ENCODE measurements at places on chromosomes 3 and 15.

DNA sequence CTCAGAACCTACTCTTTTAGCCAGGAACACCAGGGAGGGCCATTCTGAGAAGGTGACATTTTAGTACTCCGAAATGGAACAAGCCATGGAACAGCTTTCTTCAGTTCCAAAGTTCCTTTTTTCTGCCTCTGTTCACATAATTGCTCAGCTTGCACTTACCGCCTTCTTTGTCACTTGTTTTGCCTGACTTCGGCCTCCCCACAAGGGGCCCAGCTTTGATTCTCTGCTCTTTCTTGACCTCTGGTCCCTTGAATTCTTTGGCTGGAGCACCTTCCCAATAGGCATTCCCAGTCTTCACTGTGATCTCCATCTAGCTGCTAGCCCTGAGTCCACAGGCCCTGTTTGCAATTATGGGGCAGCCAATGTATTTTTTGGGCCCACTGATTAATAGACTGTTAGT is 51.4 kb upstream of the SLC7A14 start:
- no peak for DNase-seq

GRCh38 chr3:127762077-127762786 is 60.1 kb downstream of the MGLL start:
- DNase-seq, result no peak

DNA sequence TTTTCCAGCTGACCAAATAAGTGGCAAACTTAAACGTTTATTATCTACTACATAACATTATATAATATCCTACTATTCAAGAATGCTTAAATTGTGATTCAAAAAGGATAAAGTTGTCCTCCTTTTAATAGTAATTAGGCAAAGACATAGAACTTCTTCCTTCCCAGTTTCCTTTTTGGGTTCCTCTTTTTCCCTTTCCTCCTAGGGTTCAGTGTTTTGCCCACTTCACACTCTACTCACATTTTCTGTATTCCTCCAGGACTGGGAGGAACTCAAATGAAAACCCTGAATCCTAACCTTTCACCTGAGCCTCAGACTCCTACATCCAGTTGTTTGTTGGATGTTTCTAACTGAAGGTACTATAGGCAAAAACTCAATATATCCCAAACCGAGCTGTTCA is 132.5 kb downstream of the PEAK1 start:
- no peak for DNase-seq

DNA sequence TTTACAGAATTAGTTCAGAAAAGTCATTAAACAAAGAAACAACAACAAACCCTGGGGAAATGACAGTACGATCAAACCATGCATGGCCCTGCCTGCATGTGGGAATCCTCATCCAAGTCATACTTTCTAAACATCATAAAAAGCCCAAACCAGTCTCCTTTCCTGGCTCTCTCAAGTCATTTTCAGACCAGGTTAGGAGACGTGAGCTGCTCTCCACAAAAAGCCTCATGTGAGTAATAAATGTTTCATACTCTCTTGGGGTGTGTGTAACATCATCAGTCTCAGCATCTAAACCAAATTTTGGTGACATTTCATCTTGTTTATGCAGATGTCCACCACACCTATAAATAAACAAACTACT is 18.9 kb downstream of the GREM1 start:
- no peak for DNase-seq

- DNase-seq, result no peak
Measured at GRCh38 chr15:64125978-64126377, 25.6 kb upstream of the SNX22 start.

DNA sequence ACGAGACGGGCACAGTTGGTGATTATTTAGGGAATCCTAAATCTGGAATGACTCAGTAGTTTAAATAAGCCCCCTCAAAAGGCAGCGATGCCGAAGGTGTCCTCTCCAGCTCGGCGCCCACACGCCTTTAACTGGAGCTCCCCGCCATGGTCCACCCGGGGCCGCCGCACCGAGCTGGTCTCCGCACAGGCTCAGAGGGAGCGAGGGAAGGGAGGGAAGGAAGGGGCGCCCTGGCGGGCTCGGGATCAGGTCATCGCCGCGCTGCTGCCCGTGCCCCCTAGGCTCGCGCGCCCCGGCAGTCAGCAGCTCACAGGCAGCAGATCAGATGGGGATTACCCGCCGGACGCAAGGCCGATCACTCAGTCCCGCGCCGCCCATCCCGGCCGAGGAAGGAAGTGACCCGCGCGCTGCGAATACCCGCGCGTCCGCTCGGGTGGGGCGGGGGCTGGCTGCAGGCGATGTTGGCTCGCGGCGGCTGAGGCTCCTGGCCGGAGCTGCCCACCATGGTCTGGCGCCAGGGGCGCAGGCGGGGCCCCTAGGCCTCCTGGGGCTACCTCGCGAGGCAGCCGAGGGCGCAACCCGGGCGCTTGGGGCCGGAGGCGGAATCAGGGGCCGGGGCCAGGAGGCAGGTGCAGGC is 318.0 kb downstream of the FGF12 start:
- DNase-seq, result no peak

DNA sequence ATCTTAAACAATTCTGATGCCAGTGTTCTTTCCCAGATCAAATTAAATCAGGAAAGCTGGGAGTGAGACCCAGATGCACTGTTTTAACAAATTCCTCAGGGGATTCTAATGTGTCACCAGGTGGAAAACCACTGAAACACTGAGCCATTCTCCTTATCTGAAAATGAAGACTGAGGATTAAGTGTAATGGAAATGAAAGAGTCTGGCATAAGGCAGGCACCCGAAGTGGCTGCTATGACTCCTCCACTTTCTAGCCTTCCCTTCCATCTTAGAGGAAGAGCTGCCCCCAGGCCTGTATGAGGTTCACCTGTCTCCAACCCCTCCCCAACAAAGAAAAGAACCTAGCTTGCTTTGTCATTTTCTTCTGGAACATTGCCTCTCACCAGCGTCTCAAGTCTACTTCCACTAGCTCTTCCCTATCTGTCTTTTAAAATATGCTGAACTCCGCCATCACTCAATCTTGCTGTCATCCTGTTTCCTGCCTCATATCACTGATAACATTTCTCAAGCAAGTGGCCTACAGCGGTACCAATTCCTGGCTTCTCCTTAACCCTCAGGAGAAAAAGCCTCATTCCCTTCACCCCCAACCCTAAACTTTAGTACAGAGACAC is 13.7 kb upstream of the ABHD2 start:
- DNase-seq, result no peak

DNA sequence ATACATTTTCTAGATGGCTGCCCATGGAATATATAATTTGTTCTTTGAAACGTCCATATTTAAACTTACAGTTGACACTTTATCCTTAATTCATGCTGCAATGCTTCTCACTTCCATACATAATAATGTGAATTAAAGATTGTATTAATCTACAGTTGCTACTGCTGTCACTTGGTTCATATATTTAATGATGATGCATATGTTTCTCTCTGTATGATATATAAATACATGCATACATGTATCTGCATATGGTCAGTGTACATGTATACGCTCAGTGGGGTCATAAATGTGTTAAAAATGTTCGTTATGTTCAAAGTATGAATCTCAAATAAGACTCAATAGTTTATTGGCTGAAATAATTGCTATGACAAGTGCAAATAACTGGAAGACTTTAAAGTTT is 382.5 kb downstream of the NLGN1 start:
- no peak for DNase-seq

DNA sequence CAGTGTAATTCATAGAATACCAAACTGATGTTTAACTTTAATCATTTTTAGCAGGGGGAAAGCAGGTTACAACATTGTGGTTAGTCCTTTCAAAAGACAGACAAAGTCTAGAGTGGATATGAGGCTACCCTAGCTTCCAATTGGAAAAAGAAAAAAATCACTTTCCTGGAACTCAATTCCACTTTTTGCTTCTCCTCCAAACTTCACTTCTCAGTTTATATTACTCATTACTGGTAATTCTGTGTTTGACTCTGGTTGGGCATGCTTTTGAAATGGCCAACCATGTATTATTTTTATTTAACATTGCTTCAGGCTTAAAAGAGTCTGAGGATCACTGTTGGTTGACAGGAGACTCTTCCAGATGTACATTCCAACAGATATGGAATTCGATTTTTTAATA is 84.8 kb downstream of the RAP2B start:
- no peak for DNase-seq

DNA sequence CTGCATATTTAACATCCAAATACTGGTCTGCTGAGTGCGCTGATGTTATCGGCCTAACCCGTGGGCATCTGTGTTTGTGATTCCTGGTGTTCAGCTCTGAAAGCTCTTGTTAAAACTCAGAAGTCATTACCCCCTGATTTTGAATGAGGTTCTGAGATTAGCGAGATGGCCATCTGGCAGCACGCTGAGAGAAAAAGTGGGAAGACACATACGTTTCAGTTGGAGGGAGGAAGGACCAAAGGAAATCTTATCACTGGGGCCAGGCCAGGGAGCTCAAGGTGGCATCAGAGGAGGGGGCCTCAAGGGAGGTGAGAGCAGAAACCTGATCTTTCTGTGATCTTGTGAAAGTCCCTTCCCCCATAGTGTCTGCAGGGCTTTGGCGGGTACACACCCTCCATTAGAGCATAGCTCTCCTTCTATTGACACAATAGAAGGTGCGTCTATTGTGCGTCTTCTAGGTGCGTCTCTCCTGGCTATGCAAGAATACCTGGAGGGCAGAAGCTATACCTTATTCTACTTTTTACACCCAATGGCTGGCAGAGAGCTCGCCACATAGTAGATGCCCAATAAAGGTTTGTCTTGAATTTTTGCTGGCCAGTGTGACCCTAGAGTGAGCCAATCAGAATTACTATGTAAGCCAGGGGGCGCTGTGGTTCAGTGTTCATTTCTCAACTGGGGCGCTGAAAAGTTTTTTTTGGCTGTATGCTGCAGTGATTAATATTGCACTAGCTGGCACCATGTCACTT is 182.4 kb downstream of the SHQ1 start:
- DNase-seq, result peak; percentile 43

DNA sequence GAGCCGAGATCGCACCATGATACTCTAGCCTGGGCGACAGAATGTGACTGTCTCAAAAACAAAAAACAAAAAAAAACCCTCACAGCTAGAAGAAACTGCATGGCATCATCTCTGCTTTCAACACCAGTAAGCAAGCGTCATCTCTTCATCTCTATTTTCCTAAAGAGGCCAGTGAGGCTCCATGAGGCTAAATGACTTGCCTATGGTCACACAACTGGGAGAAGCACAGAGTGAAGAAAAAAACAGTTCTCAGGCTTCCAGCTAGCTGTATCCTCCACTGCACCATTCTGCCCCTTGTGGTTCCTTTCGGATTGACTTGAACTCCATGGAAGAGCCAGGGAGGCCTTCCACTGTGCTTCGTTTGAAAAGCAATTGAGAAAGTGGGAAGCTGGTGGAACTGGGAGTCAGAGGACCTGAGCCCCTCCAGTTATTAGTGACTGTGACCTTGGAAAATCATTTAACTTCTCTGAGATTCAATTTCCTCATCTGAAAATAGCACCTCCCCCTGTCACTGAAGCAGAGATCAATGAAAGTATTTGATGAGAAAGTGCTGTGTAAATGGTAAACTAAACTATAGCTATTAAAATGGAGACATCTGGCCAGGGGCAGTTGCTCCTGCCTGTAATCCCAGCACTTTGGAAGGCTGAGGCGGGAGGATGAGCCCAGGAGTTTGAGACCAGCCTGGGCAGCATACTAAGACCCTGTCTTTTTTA is 32.1 kb upstream of the DENND4A start:
- DNase-seq, result no peak

DNA sequence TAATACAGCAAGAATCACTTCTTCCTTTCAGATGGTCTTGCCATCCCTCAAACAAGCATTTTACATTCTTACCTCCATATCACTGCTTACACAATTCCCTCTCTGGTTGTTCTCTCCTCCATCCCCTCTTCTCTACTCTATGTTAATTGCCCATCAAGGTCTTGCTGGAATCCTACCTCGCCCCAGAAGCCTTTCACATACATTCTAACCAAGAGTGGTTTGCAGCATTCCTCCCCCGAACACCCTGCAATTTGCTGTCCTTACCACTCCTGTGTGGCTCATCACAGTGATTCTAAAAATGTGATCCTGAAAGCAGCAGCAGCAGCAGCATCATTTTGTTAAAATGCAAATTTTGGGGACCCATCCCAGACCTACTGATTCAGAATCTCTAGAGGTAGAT is 30.6 kb downstream of the TNIK start:
- no peak for DNase-seq

GRCh38 chr15:41476416-41477048 is 17.1 kb upstream of the ITPKA start:
- DNase-seq, result no peak

DNA sequence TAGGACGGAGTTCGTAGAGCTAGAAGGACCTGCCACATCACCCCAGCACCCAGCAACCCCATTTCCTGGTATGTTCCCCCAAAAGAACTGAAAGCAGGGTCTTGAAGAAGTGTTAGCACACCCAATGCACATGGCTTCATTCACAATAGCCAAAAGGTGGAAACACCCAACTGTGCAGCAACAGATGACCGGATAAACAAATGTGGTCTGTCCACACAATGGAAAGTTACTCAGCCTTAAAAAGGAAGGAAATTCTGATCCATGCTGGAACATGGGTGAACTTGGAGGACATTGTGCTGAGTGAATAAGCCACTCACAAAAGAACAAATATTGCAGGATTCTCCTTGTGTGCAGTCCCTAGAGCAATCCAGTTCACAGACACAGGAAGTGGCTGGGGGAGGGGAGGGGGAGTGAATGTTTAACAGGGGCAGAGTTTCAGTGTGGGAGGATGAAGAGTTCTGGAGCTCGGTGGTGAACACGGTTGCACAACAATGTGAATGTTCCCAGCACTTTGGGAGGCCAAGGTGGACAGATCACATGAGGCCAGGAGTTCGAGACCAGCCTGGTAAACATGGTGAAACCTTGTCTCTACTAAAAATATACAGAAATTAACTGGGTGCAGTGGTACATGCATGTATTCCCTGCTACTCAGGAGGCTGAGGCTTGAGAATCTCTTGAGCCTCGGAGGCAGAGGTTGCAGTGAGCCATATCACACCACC is 157.5 kb downstream of the NUP210 start:
- DNase-seq, result no peak

DNA sequence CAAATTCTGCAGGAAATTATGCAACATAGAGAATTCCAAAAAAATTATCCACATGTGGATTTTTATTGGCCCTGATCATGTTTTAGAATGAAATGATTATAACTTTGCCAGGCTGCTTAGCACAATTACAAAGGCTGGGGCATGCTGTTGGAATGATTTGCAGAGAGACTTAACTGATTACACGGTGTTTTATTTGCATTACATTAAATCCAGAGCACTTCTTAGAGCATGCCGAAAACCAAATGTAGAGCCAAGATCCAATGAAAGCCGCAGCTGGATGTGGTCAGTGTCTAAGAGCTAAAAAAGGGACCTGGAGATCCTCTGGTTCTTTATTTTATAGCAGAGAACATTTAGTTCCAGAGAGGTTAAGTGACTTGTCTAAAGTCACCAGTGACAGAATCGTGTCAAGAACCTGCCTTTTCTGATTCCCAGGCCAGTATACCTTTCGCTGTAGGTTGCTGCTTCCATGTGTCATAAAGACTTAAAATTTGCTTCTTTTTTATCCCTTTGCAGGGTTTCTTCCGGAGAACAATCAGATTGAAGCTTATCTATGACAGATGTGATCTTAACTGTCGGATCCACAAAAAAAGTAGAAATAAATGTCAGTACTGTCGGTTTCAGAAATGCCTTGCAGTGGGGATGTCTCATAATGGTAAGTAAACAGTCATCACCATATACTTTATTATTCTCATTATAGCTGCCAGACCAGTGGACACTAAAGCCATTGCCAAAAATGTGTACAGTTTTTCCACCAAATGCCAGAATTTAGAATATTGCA is 92.0 kb upstream of the TSEN2 start:
- no peak for DNase-seq

- DNase-seq, result no peak
Measured at GRCh38 chr15:33735637-33736247, 232.6 kb upstream of the CHRM5 start.

GRCh38 chr3:151430821-151431484 is 29.9 kb downstream of the IGSF10 start:
- DNase-seq, result no peak

Measured in CD4-positive, alpha-beta T cell treated with Interleukin-6 at 100 ng/mL for 8 hours (primary cell).